ENCODE measurements at places on chromosomes 2 and 18.

GRCh38 chr2:120510751-120511395, 164.9 kb downstream of the INHBB start:
- DNase-seq: no peak

GRCh38 chr2:69742322-69742952, 503 bp downstream of the ANXA4 start:
- no peak for DNase-seq

DNA sequence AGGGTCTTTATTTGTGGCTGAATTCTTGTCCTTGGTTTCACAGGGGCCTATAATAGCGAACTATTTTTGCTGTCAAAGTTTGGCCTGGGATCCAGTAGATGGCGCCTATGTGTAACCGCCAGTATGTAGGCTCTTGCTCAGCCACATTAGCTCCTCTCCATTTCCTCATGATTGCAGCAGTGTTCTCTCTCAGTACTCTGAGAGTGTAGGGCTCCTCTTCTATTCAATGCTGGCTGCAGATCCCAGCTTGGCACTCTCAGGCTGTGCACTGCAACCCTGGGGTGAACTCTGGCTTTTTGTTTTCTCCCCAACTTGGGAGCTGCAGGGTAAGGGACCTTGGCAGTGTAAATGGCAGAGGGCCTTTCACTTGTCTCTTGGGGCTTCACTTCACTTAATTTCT, 344.6 kb upstream of the CHAC2 start:
- DNase-seq: peak; percentile 21

GRCh38 chr18:59846814-59847490, 52.8 kb upstream of the PMAIP1 start:
- DNase-seq: no peak

GRCh38 chr2:149400997-149401396, 70.6 kb downstream of the LYPD6 start:
- no peak for DNase-seq

DNA sequence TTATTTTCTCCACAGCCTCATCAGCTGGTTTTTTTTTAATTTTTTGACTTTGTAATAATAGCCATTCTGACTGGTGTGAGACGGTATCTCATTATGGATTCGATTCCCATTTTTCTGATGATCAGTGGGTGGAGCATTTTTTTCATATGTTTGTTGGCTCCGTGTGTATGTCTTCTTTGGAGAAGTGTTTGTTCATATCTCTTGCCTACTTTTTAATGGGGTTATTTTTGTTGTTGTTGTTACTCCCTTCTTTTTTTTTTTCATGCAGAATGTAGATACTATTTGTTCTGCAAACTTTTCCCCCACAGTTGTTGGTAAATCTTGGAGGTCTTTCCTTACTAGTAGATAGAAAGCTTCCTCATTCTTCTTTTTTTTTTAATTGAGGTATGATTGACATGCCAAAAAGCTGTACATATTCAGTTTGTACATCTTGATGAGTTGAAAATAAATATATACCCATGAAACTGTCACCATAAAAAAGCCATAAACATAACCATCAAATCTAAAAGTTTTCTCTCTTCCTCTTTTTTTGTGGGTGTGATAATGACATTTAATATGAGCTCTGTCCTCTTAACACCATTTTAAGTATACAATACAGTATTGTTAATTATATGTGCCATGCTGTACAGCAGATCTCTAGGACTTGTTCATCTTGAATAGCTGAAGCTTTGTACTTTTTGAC, 21.8 kb upstream of the NT5DC4 start:
- DNase-seq: no peak

- DNase-seq: no peak
Measured at GRCh38 chr2:69589973-69590652, 53.4 kb downstream of the AAK1 start.

DNA sequence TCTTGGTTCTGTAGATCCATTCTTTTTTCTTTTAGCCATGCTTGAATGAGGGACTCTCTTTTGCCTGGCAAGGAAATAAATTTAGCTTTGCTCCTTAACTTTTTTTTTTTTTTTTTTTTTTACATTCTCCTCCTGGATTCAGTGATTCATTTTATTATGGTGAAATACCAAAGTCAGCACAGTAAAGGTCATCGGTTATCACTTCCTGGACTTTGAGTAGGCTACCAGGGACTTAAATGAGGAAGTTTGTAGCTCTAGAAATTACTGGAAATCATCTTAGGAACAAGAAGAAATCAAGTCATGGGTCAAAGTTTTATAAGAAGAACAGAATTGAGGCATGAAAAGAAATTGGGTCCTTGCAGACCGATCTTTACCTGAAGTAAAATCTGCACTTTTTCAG, 75.0 kb downstream of the SOCS6 start:
- DNase-seq: no peak

DNA sequence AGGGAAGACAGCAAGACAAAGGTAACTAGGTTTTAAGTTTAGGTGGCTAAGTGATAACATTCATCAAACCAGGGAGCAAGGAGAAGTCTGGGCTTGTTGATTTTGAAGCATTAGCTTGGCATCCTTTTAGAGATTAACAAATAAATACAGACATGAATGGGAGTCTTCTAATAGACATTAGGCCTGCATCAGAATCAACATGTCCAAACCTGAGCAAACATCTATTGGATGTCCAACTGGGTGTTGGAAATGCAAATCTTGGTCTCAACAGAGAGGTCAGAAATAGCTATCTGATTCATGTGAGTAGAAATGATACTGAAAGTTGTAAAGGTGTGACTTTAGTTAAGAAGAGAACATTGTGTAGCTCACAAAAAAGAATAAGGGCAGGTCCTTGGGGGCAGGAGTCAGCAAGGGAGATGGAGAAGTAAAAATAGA, 85.5 kb upstream of the RND3 start:
- DNase-seq: no peak

DNA sequence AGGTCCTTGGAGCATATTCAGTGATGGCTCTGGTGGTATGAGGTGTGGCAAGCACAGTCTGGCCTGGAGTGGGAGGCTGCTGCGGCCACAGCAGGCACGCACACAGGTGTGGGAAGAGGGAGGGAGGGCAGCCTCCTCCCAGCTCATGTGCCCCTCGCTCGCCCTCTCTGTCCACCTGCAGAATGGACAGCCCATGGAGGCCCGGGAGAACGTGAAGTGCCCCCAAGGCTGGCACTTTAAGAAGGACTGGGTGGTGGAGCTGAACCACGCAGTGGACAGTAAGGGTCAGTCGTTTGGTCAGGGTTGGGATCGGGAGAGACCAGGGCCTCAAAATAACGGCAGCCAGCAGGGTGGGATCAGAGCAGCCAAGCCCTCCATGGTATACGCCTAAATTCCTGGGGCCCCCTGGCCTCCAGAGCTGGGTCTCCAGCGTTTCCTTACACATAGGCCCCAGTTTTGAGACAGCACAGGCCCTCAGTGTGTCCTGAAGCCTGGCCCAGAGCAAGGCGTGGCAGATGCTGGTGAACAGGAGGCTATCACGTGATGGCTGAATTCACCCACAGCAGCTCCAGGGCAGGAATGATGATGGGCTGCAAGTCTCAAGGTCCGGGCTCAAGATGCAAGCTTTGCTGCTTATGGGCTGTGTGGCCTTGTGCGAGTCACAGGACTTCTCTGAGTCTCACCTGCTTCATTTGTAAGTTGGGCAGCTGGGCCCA, 47.9 kb downstream of the FER1L5 start:
- no peak for DNase-seq

GRCh38 chr2:241461693-241462677, 46.4 kb downstream of the STK25 start:
- no peak for DNase-seq

DNA sequence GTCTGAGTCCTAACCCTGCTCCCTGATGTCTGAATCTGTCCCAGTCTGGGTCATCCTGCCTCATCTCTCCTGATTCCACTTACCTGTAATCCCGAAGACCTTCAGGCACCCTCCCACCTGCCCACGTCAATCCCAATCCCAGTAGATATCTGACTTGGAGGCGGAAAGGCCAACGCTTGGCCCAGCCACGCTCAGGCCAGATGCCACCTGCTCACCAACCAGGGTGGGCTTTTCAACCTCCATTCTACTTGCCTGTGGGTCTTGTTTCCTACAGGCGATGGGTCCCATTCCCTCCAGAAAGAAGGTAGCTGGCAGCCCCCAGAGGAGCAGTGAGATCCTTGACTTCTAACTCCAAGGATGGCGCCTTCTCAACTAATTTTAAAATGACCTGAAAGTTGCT, 59.7 kb downstream of the INPP5D start:
- no peak for DNase-seq

DNA sequence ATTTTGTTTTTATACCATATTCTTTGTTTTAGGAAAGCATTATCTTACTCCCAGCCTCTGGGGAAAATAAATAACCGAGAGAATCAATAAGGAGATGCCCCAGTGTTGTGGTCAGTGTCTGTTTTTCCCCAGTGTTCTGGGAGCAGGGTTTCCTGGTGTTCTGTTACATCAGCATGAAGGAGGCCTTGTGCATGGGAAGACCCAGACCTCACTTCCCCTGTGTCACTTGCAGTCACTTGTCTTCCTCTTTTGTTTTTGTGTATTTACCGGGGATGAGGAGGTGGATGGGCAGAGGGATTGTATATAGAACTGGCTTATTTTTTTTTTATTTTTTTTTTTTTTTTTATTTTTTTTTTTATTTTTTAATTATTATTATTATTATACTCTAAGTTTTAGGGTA, 45.0 kb upstream of the MGAT5 start:
- no peak for DNase-seq

DNA sequence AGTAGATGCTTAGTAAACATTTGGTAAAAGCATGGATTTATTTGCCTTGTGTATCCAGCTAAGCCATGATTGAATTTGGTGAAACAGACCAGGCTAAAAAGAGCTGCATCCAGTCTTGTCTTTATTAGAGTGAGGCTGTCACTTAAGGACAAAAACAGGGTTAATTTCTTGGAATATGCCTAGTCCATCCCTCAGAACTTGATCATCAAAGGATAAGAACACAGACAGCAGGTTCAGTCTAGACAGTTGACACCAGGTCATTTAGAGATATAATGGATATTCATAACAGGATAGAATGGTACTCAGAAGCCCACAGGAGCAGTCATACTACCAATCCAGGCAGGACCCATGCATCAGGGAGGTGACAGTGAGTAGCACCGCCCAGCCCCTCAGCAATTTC, 434.9 kb upstream of the ST6GAL2 start:
- peak; percentile 92 for DNase-seq

DNA sequence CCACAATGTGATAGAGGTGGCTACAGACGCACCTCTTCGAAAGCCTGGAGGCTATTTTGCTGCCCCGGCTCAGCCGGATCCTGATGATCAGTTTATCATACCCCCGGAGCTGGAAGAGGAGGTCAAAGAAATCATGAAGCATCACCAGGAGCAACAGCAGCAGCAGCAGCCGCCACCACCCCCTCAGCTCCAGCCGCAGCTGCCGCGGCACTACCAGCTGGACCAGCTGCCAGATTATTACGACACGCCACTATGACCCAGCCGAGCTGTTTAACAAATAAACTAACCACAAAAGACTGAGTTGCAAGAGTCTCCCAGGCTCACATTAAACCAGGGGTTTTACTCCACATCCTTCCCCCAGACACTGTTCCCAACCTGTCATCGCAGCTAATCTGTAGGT, 263.8 kb downstream of the PHLPP1 start:
- DNase-seq: no peak

DNA sequence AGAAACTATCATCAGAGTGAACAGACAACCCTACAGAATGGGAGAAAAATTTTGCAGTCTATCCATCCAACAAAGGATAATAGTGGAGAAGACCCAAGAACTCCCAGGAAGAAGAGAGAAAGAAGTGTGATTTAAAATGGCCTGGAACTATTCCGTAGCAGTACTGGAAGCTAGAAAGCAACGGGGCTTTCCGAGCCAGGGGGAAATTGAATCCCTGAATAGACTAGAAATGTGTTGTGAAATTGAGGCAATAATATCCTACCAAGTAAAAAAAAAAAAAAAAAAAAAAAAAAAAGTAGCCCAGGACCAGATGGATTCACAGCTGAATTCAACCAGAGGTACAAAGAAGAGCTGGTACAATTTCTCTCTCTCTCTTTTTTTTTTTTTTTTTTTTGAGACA, 69.3 kb downstream of the FARP2 start:
- no peak for DNase-seq

GRCh38 chr2:195666113-195666712, 9.2 kb downstream of the SLC39A10 start:
- DNase-seq: no peak

DNA sequence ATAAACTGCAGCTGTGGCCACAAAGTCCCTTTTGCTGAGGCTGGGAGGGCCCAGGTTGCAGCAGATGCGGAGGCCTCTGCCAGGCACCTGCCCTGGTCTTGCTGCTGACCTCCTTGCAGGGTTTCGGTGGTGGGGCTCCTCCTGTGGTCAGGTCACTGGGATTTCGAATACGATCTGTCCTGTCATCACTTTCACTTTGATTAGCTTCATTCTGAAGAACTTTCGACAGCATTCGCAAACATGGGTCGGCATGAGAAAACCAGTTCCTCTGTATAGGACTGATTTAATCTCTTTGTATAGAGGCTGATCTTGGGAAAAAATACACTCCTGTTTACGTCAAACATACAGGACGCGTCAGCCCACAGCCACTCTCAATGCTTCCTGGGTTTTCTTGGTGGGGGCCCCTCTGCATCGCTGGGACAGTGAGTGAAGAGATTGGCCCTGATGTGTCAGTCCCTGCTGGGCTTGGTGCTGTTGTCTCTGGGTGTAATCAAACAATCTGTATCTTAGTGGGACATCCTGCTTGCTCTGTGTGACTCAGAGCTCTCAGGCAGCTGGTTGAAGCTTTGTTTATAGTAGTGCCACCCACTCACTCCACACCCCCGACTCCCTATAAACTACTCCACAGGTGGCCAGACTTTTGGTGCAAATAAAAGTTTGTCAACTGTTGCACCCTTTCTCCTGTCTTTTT, 209.4 kb upstream of the CXCR4 start:
- DNase-seq: no peak

DNA sequence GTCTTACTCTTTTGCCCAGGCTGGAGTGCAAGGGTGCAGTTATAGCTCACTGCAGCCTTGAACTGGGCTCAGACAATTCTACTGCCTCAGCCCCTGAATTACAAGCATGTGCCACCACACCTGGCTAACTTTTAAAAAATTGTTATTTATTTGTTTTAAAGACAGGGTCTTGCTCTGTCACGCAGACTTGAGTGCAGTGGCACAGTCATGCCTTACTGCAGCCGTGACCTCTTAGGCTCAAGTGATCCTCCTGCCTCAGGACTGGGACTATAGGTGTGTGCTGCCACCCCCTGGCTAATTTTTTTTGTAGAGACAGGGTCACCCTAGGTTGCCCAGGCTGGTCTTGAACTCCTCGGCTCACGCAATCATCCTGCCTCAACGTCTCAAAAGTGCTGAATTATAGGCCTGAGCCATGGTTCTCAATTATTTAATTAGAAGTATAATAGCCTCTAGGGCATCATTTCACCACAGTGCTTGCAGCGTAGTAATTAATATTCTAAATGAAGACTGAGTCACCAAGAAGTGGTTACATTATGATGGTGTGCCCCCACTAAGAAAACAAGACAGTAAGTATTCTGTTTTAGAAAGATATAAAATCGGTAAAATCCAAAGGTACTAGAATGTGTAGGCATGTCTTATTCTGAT, 69.6 kb downstream of the EML4 start:
- DNase-seq: peak; percentile 53

DNA sequence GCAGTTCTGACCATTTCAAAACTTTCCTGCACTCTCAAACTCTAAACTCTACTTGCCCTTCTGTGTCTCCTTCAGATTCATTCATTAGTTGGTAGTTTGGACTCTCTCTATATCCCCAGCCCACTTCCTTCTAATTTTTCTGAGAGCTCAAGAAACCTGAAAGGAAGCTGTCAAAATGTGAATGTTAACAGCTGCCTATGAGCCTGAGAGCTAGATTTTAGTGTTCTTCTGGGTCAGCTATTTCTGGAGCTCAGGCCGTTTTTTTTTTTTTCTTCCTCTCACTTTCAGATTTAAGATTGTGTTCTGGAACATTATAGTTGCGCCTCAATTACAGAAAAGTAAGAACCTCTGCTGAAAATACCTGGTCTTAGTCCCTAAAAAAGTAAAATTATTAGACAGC, 73.1 kb downstream of the RTN4 start:
- DNase-seq: no peak

All from SK-N-DZ (cell line).